GM12864 (cell line): ENCODE measurements at places on chromosomes 6 and 20.

GRCh38 chr6:4270001-4270400, 134.6 kb upstream of the ECI2 start:
- DNase-seq = no peak

DNA sequence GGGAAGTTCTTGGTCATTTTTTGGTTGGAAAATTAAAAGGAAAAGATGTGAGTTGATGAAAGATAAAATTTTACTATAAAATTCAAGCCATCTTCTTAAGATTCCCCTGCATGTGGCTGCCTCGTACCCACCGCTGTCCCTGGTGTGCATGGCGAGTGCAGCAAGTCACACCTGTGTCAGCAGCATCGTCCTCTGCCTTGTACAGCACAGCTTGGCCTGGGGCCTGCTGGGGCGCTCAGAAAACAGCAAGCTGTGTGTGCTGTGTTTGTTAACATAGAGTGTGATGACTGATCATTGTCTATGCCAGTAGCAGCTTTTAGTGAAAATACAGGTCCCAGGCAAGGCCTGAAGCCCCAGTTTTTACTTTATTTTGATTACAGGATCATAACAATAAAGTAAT, 56.7 kb downstream of the FAM120B start:
- DNase-seq = no peak

- DNase-seq = no peak
Observed at GRCh38 chr20:42020316-42020715, 402.1 kb upstream of the CHD6 start.

- DNase-seq = no peak
Observed at GRCh38 chr6:168875811-168876576, 377.7 kb downstream of the THBS2 start.

GRCh38 chr6:13318821-13319220, 9.5 kb downstream of the TBC1D7 start:
- DNase-seq = no peak

DNA sequence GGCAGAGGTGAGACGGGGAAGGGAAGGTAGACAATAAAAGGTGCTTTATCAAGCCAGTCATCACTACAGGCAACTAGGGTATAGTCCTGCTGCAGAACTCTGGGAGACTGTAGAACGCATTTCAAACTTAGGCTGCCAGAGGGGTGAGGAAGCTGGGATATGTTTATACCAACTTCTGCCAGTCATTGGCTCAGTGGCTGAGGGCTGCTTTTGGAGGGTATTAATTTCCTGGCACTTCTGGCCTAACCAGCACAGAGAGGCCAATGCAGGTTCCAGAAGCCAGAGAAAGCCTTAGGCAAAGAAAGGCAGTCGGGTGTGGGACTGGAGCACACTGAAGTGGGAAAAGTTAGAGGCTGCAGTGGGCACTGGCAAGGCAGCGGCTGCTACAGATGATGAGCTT, 3.9 kb upstream of the CPNE5 start:
- no peak for DNase-seq

- DNase-seq = no peak
Observed at GRCh38 chr20:1567392-1568162, 10.1 kb upstream of the SIRPD start.
